ENCODE measurements at places on chromosomes 1 and 21.

DNA sequence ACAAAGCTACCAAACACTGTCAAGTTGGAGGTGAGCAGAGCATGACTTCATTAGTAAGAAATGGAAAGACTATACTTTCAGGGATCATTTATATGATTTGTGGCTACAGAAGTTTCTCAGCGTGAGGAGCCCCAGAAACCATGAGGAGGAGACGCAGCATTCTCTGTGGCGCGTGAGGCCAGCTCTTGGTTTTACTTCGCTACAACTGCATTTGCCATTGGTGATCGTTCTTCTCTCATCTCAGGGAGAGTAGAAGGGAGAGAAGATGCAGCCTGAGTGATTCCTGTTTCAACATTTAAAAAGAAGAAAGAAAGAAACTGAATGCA, 94.5 kb upstream of the ATP1A1 start:
- no peak for DNase-seq

GRCh38 chr1:161096015-161096414, 2.1 kb upstream of the KLHDC9 start:
- no peak for DNase-seq

GRCh38 chr1:119351997-119352396, 16.6 kb upstream of the HAO2 start:
- DNase-seq: no peak

DNA sequence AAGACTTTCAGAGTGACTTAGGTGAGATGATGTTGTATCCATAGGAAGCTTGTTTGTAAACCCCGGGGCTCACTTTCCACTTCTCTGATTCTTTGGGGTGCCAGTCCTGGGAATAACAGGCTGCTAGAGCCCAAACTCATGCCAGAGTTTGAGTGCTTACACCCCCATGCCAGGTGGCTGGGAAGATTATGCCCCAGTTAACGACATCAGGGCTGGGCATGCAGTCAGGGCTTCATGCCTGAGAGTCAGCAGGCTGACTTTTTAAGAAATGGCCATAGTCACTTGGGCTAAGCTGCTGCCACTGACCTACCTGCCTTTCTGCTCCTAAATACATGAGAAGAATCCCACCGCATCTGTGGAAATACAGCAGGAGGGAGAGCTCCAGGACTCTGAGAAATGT, 425.6 kb upstream of the VAMP3 start:
- no peak for DNase-seq

DNA sequence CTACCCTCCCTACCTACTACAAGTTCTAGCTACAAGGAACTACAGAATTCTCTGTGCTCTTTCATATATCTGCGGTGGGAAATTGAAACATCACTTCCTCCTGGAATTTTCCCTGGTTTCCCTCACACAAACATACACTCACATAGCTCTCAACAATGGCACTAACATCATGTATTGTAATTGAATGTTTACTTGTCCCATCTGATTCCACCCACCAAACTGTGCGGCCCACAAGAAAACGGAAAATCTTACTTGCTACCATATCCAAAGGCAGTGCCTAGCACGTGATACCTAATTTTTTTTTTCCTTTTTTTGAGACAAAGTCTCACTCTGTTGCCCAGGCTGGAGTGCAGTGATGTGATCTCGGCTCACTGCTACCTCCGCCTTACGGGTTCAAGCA, 33.9 kb downstream of the NDC1 start:
- DNase-seq: no peak

- no peak for DNase-seq
Observed at GRCh38 chr1:204472660-204473059, 21.9 kb downstream of the PIK3C2B start.

DNA sequence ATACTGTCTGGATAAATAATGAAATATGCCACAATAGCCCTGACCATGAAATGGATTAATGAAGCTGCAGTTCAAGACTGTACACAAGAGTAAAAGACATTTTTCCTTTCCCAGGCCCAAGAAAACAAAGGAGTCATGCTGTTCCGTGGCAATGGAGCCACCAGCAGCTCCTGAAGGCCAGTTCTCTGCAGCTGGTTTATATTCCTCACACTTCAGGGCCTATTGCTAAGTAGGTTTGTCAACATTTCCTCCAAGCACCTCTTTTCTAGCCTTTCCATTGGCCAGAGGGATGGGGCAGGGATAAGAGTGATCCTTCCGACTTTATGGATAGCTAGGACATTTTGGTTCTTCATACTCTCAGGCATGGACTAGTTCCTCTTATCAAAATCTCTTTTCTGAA, 24.2 kb upstream of the RGL1 start:
- no peak for DNase-seq
